ENCODE measurements at places on chromosomes 11 and 22.

GRCh38 chr11:119937412-119937811 lies 200.5 kb downstream of the TRIM29 start:
- DNase-seq: no peak

GRCh38 chr22:50082961-50083461 lies 2.2 kb downstream of the MLC1 start:
- DNase-seq: no peak

DNA sequence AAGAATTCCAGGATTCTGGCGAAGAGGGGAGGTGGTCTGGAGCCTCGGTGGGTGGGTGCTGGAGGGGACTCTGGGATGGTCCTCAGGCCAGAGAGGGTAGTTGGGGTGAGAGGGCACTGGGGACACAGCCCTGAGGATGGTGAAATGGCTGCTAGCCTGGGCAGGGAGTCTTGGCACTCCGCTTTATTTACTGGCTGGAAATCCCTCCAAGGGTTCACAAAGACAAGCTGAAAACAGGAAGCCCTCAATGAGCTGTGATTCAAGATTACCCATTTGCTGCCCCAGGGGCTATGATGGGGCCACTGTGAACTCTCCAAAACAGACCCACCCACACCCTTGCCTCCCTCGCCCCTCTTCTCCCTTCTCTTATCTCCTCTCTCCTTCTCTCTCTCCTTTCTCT lies 71.9 kb downstream of the FBXO7 start:
- DNase-seq: no peak

- DNase-seq: no peak
Measured at GRCh38 chr11:63683133-63683991, 2.1 kb downstream of the RTN3 start.

- DNase-seq: no peak
Measured at GRCh38 chr11:6778518-6778917, 4.3 kb upstream of the OR2AG1 start.

DNA sequence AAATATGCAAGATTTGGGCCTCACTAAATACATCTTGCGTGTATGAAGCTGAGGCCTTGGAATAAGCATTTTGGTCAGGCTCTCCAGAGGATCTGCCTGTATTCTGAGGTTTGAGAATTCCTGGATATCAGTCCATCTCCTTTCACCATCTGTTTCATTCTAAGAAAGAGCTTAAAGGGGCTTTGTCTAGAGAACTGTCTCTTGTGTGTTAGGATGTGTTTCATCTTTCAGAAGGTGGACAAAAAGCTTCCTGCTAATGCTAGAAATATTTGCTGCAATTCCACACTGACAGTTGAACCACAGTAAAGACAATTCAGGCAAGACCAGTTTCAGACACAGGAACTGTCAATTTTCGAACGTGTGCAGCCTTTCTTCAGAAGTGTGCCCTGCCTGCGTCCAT lies 185.4 kb downstream of the DBX1 start:
- DNase-seq: no peak

GRCh38 chr11:21119411-21119810 lies 450.0 kb downstream of the NELL1 start:
- no peak for DNase-seq

- no peak for DNase-seq
Measured at GRCh38 chr11:72114570-72114969, 2.1 kb upstream of the ANAPC15 start.

DNA sequence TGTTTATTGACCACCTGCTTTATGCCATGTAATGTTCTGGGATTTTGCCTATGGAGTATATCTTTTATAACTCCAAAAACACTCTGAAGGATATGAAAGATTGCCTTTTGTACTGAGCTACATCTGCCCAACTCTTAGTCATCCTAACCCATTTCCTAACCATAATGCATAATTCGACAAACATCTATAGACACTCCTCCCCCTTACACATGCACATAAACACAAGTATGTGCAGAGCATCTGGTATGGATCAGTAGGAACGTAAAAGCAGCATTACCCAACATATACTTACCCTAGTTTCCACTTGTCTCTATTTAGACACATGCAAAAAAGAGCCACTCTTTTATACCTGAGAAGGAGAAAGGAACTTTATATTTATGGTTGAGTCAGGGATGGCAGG lies 272.8 kb downstream of the FAM76B start:
- DNase-seq: no peak

DNA sequence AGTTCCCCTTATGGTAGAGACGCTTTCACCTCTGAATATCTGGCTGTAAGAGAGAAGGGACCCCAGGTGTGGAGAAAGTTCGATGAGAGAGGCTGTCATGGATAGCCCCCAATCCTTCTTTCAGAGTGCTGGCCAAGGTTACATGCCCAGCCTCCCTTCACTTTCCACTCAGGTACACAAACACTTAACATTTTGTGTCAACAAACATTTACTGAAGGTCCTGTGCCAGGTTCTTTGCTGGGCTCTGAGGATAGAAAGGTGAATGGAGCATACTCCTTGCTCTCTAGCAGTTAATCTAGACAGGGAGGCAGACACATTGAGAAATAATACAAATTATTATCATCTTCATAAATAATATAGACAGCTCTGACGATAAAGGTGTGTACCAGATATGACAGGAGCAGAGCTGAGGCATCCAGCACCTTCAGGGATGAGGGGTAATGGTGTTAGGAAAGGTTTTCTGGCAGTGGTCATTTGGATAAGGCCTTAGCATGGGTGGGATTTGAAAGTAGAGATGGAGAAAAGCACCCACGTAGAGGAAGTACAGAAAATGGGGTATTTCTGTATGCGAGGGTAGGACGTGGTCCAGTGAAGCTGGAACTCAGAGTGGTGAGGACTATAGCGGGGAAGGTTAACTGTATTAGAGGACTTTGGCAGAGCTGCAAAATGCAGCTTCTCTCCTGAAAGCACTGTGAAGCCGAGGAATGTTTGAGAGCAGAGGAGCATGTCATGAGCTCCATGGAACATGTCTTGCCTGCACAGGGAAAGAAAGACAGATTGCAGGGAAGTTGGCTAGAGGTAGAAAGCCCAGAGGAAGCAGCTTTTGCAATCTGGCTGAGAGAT lies 19.6 kb downstream of the PPFIBP2 start:
- no peak for DNase-seq

DNA sequence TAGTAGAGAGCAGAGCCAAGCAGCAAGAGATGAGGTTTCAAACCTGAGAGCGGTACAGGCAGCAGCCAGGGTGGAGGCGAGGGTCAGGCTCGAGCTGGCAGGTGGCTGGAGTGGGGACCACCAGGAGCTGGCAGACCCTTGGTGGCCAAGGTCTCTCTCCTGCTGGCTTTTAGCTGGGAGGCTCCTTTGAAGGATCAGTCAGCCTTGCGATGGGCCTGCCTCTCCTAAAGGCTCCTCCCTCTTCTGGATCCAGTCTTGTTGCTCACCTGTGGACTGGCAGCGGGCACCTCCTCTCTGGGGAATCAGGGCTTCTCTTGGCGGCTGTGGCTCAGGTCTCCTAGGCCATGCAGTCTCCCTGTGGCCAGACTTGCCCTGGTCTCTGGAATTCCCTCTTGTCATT lies 24.8 kb downstream of the TPST2 start:
- no peak for DNase-seq

DNA sequence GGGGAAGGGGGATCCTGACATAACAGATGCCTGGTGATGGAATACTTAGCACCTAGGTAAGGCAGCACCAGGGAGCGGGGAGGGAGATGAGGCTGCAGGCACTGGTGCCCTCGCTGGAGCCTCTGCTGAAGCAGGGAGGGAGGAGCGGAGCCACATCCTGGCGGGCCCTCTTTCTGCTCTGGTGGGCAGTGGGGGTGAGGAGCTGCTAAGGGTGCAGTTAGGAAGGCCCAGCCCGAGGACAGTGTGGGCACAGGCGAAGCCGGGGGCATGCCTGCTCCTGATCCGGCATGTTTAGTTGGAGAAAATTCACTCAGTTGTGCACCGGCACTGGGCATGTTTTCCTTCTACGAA lies 83.9 kb downstream of the MED15 start:
- DNase-seq: no peak

- DNase-seq: no peak
Measured at GRCh38 chr22:25728071-25728470, 13.9 kb upstream of the MYO18B start.

DNA sequence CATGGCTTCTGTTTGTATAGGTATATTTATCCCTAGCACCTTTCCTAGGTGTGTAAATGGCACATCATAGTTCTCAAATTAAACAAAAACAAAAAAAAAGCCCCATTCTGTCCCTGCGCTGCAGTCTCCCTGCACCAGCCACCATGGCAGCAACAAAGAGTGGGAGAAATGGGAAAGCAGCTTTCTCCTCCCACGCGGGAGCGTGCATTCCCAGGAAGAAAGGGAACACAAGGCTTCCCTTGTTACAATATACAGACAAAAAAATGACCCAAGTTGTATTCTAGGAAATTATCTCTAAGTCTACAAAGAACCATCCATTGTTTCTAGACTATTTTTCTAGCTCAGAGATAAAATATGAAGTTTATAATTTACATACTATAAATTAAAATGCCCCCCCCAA lies 16.1 kb upstream of the TMPRSS5 start:
- no peak for DNase-seq

DNA sequence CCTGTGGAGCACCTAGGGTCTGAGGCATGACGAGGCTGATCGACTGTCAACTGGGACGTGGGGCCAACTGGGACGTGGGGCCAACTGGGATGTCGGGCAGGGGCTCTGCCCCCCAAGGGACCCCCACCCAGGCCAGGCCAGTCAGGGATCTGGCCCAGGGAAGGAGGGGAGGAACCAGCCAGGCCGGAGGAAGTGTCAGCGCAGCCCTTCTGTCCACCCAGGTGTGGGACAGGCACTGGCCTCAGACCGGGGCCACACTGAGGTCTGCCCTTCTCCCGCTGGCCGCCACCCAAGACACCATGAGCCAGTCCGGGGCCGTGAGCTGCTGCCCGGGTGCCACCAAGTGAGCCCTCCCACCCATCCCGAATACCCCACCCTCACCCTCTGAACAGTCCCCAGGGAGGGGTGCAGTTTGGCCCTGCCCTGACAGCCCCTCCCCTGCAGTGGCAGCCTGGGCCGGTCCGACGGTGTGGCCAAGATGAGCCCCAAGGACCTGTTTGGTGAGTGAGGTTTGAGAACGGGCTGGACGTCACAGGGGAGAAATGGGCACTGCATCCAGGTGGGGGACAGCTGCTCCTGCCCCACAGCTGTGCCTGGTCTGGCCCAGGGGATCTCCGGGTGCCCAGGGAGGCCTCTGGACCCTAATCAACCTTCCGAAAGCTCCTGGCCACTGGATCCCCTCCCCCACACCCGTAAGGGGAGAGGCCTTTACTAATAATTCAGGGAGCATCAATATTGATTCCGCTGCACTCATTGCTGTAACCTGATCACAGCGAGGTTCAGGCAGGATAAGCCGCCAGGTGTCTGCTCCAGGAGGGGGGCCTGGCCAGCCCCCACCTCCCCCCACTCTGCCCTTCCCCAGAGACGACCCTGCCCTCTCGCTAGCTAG lies 3.3 kb downstream of the EPS8L2 start:
- no peak for DNase-seq

DNA sequence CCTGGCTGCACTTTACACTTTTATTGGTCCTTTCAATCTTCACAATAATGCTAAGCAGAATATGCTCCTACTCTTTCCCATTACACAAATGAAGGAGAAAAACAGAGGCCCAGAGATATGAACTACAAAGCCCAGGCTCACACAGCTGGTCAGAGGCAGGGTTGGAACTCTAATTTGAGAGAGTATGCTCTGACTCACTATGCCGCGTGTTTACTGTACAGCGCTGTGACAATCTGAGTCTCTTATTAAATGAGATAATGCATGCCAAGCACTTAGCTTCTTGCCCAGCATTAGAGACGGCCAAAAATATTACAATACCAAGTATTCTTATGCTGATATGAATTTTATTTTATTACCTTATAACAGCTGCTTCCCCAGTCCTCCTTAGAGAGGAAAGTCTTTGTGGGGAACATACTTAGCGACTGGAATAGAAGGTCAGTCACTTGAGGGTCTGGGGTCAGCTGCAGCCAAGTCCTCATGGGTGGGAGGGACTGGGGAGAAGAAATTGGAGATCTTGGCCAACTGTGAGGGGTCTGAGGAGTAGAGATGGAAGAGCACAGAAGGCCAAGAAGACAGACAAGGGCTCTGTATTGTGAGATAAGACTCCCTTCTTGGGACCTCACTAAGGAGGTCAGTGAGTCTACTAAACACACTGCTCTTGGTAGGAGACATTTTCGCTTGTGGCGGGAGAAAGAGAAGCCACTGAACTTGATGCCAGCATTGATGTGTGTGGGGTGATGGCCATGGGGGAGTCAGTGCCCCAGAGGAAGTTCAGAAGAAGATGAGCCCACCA lies 150.8 kb upstream of the TIMP3 start:
- DNase-seq: no peak

- DNase-seq: no peak
Measured at GRCh38 chr11:60762851-60763691, 6.4 kb downstream of the MS4A15 start.

GRCh38 chr11:109521571-109522086 lies 99.6 kb downstream of the C11orf87 start:
- no peak for DNase-seq
